ENCODE measurements at places on chromosomes 4 and X. TPM values are rescaled to one million over a fixed set of nuclear protein-coding genes. Genes with fewer than 3 reads are reported as not detected.

DNA sequence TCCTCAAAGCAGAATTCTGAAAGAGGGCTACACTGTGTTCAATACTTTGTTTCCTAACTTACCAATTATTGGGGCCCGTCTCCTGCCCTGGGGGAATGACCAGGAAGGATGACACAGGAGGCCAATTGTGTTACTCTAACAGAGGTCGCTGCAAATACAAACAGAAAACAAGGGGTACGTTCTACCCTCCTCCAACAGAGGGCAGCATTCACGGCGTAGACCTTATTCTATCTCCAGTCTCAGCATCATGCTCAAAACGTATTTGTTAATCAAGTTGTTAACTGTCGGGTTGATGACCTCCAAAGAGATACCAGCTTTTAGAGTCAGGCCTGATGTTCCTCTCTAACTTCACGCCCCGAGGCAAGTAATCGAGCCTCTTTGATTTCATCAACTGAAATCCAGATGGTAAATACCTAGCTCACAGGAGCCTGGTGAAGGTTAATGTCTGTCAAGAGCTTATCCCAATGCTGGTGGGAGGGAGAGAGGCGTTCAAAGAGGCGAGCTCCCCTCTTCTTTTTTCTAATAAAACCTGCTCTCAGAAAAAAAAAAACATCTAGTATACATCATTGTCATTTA, 181.0 kb upstream of the KCNIP4 start:
- DNase-seq: peak; percentile 75

GRCh38 chr4:48311896-48312295, 29.4 kb upstream of the SLAIN2 start:
- no peak for DNase-seq

DNA sequence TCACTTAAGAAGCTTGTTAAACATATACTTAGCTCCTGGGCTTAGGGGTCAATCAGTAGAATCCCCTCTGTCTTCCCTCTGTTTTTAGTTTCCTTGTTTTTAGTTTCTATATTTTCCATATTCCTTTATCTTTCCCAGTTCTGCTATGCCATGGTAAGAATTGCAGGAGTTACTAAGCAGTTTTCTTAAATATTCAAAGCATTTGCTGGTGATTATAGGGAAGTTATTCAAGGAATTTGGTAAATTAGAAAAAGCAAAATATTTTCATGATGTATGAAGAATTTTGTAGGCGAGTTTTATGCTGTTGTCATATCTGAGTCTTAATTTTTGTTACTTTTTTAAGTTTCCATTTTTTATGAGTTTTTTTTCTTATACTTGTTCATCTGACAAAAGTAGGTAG, 91.6 kb upstream of the NUDT6 start:
- DNase-seq: no peak

DNA sequence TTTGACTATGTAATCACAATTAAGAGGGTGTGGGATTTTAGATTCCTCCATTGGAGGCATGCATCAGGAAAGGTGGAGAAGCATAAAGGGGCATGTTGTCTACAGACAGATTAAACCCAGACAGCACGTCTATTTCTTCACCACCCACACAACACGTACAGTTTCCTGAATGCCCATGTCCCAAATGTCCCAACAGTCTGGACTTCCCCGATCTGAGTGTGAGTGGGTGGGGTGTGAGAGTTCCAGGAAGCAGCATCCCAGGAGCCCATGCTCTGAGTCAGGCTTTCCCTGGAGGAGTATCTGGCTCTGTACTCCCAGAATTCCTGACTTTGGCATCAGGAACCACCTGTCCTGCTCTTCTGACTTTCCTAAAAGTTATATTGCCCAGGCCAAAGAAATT, 30.8 kb upstream of the NDP start:
- DNase-seq: no peak

DNA sequence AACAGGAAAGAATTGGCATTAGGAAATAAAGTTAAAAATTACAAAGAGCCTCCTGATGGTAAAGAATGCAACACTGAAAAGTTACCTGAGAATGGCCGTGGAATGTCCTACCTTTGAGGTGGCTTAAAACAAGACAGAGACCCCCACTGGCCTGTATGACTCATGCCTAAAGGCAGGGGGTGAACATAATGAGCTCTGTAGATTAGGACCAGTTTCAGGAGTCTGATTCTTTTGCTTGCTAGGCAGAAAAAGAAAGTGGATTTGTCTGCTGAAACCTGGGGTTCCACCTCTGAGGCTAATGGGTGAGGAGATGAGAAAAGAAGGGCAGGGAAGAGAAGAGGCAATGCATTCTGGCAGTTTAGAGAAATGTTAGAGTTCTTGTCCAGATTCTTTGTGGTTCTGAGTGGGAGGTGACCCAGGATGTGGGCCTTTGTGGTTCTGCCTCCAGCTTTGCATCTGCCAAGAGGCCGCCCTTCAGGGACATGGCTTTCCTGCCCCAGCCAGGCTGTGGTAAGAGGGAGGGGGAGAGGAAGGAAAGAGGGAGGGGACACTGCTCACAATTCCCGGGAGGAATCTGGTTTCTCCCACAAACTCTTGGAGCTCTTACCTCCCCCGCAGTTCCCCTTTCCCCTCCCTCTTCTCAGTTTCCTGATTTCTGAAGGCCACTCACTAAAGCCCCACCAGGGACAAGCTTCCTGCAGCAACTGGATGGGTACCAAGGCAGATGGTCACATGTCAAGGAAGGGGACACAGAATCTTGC, 109.6 kb downstream of the EFNB1 start:
- DNase-seq: peak; percentile 30

DNA sequence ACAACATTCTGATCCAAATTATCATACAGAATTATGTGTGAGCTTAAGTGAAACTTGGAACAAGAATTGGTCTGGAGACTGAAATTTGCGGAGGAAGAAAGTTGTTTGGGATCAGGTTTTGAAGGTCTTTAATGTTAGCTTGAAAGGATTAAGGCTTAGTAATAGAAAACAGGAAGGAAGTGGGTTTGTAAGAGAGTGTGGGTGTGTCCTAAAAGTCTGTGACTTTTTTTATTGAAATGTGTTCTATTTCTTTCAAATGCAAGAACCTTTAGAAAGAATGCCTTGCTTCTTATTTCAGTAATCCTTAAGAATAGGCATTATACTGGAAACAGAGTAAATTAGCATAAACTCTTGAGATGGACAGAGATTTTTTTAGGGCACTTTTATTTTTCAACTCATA, 198.0 kb downstream of the GALNTL6 start:
- DNase-seq: no peak

RTL9 gene
- total RNA-seq: 0.11 TPM

GRCh38 chr4:11719879-11720278, 291.2 kb upstream of the HS3ST1 start:
- no peak for DNase-seq

SLC6A8 gene
- 98.5 TPM for total RNA-seq

DNA sequence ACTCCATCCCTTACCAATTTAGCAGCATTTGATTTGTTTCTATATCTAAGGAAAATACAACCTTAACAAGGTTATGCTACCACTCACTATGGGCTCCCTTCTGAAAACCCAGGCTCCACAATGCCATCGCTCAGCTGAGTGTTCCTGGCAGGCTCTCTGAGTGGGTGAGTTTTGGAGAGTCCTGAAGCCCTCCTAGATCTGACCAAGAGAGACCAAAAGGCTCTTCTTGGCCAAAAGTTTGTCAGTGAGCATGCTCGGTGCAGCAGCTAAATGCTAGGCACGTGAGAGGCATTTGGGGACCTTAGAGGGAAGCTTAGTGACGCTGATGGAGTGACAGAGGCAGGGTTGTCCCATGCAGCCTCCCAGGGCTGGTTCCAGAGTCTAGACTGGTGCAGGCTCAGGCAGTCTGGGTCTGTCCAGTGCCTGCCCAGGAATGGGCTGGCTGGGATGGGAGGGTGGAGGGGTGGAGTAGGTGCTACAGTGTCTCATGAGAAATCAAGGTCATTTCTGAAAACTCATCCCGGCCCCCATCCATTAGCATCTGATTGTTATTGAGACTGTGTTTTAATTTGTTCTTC, 346.8 kb downstream of the NR3C2 start:
- DNase-seq: no peak

DNA sequence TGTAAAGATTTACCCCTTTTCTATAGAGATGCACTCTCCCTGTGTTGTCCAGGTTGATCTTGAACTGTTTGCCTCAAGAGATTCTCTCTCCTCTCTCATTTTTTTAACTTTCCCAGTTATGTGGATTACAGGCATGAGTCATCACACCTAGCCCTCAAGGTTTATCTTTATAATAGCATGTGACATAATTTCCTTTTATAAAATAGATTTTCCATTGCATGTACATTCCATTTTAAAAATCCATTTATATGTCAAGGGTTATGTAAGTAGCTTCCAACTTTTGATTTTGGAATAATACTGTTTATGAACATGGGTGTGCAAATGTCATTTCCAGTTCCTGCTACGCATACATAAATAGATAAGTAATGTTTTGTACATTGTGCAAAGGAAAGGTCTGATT, 20.6 kb downstream of the ZNF721 start:
- no peak for DNase-seq

GRCh38 chrX:53438174-53438831, 4.1 kb upstream of the HSD17B10 start:
- DNase-seq: no peak

UGT2B10 gene
- not detected for total RNA-seq

WNK3 gene
- 37.1 TPM for total RNA-seq

SCML2 gene
- total RNA-seq: 21.3 TPM

BEX4 gene
- 45.1 TPM for total RNA-seq

GRCh38 chr4:120228086-120228485, 161.4 kb upstream of the MAD2L1 start:
- no peak for DNase-seq

DNA sequence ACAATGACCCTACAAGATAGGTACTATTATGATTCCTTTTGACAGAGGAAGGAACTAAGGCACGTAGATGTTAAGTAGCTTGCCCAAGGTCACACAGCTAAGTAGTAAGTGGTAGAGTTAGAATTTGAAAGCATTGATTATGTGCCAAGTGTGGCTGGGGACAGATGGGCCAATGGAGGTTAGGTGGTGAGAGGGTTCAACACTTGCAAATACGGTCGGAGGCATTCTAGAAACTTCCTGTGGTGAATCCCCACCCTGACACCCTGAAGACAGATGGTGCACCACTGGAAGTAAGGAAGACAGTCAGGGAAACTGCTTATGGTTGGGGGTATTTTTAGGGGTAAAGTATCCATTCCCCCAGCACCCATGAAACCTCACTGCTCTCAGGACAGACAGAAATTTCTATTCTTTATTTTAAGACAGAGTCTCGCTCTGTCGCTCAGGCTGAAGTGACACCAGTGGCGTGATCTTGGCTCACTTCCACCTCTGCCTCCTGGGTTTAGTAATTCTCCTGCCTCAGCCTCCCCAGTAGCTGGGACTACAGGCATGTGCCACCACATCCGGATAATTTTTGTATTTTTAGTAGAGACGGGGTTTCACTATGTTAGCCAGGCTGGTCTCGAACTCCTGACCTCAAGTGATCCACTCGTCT, 142.5 kb downstream of the RASL11B start:
- no peak for DNase-seq

SLC49A3 gene
- 8.8 TPM for total RNA-seq

DNA sequence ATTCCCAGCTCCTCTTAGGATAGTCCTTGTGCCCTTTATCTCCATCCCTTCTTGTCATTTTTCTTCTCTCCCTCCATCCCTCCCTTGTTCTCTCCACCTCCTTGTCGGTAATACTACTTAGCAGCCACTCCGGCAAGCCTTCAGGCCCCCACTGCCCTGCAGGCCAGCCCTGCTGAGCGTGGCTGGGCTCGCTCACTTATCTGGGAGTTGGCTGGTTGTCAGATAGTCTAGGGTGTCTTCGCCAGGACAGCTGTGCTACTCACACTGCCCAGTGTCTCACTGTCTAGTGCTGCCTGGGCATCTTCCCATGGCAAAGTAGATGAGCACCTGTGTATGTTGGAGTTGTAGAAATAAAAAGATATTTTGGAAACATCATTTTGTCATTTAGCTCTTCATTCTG, 75.0 kb downstream of the STK32B start:
- no peak for DNase-seq

GRCh38 chrX:40273356-40274050, 175.7 kb upstream of the BCOR start:
- DNase-seq: no peak

DNA sequence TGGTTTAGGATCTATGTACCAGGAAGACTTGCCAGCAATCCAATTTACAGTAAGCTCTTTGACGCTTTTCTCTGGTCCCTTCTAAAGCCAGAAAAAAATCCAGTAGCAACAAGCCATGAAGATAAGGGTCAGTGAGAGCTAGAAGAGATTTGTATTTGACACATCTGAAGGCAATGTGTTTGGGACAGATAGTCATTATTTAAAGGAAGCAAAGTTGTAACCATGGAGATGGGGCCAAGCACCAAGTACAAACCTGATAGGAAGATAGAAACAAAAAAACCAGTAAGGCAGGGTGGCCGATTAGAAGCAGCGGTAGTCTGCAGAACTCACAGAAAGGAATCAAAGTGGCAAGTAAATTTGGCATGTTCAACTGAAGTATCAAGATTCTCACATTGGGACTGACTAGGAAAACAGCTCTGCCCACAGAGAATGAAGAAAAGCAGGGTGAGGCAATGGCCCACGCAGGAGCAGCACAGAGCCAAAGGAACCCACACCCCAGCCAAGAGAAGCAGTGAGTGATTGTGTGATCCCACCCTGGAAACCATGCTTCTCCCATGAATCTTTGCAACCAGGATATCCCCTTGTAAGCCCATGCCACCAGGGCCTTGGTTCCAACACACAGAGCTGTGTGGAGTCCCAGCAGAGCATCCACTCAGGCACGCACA, 12.9 kb upstream of the C4orf54 start:
- DNase-seq: no peak

DNA sequence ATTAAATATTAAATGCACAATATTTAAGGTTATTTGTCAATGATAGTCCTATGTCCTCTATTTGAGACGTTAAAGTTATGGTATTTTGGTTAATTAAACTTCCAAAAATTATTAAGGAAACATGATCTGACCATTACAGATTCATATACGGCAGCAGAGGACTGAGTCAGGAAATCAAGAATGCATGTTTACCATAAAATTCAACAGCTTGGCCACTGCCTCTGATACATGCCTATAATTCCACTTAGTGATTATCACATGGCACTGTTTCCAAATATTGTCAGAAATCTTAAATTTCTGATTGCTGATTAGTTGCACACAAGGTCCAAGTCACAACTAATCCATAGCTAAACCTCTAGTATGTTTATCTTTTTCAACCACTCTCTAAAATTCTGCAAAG, 232.2 kb upstream of the UGT8 start:
- no peak for DNase-seq

- DNase-seq: peak; percentile 13
Observed at GRCh38 chr4:151524610-151525009, 115.6 kb downstream of the FHIP1A start.

SPINK2 gene
- 1.4 TPM for total RNA-seq

GRCh38 chr4:96035727-96036126, 195.8 kb downstream of the PDHA2 start:
- DNase-seq: no peak

PWWP3B gene
- total RNA-seq: 0.86 TPM

AMOT gene
- 7.1 TPM for total RNA-seq

GAGE12H gene
- not detected for total RNA-seq

GRCh38 chrX:152822383-152823086, 8.0 kb downstream of the CETN2 start:
- DNase-seq: no peak

GRCh38 chr4:128471576-128471975, 184.0 kb upstream of the PGRMC2 start:
- no peak for DNase-seq

Measured in H1 (cell line).